ELF-1 (cell line): ENCODE measurements at places on chromosomes 6 and 20.

DNA sequence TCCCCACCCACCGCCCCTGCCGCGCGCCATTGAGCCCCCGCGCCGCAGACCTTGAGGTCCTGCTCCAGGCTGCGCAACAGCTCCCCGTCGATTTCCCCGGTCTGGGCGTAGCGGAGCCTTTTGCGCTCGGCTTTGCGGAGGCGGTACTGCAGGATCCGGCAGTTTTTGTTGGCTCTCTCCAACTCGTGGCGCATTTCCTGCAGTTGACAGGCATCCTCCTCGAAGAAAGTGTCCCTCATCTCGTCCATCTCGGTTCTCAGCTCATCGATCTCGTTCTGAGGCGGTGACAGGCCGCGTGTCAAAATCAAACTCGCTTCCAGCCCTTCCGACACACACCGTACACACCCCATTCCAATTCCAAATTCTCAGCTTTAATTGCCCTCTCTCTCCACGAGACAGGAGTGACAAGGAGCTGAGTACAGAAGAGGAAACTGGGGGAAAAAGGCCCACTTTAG is 4.3 kb downstream of the MTCL3 start:
- peak; percentile 57 for DNase-seq

DNA sequence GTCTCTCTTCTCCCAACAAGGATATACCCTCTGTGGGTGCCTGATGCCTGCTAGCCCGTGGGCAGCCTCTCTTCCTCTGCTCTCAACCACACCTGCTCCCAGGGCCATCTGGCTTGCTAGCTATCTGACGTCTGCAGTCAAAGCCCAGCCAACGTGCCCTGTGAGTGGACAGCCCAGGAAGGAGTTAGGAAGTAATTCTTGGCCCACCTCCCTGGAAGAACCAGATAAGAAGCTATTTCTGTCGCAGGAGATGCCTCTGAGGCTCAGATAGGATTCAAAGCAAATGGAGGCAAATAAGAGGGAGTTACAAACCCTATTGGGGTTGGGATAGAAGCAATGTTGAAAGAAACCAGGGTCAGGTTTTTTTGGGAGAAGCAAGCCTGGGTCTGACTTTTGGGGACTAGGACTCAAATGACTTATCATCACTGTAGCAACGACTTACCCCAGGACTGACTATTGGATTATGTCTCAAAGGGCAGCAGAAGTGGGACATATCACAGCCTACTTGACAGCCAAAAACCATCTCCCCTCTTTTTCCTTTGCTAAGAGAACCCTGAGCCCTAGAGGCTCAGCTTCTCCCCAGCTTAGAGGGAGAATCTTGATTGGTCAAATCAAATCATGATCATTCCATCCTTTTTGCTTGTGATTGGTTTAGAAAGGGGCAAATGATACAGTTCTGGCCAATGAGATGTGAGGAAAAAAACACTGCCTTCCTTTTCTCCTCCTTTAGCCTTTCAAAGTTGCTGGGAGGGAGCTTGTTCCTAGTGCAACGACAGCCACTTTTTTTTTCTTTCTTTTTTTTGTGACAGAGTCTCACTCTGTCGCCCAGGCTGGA is 18.0 kb upstream of the CDK5RAP1 start:
- no peak for DNase-seq

DNA sequence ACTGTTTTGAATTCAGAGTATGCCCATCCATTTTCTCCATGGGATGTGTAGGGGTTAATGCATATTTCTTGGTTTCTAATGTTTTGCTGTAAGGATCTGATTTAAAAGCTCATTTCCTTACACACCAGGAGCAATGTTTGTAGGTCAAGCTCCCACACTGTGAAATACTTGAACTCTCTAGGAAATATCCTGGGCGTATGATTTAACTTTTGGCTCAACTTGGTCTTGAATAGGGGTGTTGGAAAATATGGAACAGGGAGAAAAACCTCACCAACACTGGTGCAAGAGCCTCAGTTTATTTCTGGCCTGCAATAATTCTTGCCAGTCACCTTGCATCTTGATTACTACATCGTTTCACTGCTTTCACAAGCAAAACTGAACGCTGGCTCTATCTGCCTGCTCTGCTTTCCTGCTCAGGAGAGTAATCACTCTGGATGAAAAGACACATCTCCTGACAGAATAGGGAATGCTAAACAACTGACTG is 25.1 kb upstream of the RFPL4B start:
- DNase-seq, result no peak

GRCh38 chr20:58260006-58260405 is 31.6 kb upstream of the ANKRD60 start:
- no peak for DNase-seq

- DNase-seq, result no peak
Observed at GRCh38 chr6:105080279-105080678, 99.5 kb downstream of the POPDC3 start.

DNA sequence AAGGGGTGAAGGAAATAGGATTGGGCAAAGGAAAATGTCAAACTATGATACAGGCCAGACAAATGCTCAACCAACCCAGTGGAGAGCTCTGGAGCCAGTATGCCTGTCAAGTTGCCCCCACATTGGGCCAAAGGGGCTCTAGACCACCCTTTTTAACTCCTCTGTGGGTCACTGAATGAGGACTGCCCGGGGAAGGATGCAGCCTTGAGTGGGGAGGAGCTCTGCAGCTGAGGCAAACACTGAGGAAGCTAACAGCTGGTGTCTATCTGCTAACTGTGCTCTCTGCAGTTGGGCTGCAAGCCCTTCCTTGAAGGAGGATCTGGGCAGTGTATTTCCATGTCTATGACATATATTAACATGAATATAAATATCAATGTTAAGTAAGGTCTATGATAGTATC is 98.4 kb upstream of the PRSS16 start:
- no peak for DNase-seq

- DNase-seq, result no peak
Observed at GRCh38 chr20:48205281-48205782, 420.1 kb upstream of the SULF2 start.

DNA sequence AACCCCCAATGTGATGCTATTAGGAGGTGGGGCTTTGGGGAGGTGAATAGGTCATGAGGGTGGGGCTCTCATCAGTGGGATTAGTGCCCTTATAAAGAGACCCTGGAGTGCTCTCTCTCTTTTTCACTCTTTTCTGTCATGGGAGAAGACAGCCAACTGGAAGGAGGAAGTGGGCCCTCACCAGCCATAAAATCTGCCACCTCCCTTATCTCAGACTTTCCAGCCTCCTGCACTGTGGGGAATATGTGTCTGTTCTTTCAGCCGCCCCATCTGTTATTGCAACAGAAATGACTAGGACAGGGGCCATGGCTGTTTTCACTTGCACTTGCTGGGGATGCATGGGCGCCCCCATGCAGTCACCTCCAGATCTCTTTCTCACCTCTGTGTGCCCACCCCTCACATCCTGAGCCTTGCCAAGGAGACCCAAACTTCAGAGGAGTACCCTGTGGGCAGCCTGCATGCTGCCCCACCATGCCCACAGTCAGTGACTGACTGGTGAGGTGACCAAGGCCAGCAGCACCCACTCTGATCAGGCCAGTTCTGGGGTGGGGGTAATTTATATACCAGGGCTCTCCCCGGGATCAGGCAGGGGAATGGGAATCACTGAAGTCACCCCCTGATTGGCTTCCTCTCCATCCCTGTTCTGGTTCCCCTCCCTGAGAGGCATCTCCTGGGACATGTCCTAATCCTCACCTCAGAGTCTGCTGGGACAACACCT is 118.4 kb downstream of the ANKRD60 start:
- no peak for DNase-seq
